Breast epithelium (tissue), 4 donors: ENCODE measurements at places on chromosomes 2 and 18.

DNA sequence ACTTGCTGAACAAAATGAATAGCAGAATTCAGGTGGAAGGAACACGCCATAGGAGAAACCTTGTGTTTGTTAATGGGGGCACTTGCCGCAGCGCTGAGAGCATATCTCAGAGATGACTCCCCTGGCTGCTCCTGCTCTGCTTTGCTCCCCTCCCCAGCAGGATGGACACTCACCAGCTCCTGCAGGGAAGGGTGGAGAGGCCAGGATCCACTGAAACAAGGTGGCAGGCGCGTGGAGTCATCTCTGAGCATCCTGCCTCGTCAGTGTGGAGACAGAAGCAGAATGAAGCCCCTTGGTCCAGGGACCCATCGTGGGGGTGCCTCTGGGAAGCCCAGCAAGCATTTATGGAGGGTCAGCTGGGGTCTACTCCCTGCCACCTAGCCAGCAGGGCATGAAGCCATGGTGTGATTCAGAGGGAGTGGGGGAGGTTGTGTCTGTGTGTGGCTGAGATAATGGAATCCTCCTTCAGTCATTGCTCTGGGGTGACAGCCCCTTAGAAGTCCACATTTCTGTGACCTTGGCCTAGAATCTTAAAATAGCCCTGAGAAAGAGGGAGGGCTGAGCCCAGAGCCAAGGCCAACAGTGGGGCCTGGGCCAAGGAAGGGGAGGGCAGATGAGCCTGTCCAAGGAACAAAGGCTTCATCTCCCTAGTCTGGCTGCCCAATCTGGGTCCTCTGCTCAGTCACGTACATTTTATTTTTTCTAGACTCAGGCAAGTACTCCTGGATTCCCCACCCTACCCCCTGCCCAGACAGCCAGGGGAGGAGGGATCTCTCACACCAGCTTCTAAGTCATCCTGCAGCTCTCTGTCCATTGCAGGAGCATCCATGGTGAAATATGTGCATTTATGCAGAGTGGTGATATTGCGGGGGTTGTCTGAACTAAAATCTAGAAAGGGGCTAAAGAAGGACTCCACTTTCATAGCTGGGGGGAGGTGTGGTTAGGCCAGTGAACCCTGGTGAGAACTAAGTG lies 215.4 kb downstream of the ZBTB7C start:
- H3K27ac ChIP-seq = no peak overlapping the region
- H3K4me3 ChIP-seq = no peak overlapping the region
- no peaks in the 10 kb centered on the region for H3K27me3 ChIP-seq
- no peaks in the 10 kb centered on the region for H3K4me1 ChIP-seq
- no peaks in the 10 kb centered on the region for H3K36me3 ChIP-seq

- DNase-seq = no peak
- no peaks in the 10 kb centered on the region for H3K36me3 ChIP-seq
- no peak overlapping the region for H3K27ac ChIP-seq
- H3K27me3 ChIP-seq = no peaks in the 10 kb centered on the region
- H3K4me3 ChIP-seq = no peak overlapping the region
Observed at GRCh38 chr2:202115479-202115971, 42.5 kb downstream of the KIAA2012 start.

GRCh38 chr2:186497928-186498327 lies 11.9 kb downstream of the ZC3H15 start:
- no peak for DNase-seq
- H3K36me3 ChIP-seq = peaks cover 3% of the 10 kb centered on the region
- H3K4me3 ChIP-seq = no peak overlapping the region
- no peaks in the 10 kb centered on the region for H3K27me3 ChIP-seq
- H3K27ac ChIP-seq = no peak overlapping the region

GRCh38 chr2:80858965-80859364 lies 554.4 kb upstream of the LRRTM1 start:
- H3K36me3 ChIP-seq = no peaks in the 10 kb centered on the region
- no peaks in the 10 kb centered on the region for H3K27me3 ChIP-seq
- no peak overlapping the region for H3K4me3 ChIP-seq
- H3K4me1 ChIP-seq = no peaks in the 10 kb centered on the region
- DNase-seq = no peak

DNA sequence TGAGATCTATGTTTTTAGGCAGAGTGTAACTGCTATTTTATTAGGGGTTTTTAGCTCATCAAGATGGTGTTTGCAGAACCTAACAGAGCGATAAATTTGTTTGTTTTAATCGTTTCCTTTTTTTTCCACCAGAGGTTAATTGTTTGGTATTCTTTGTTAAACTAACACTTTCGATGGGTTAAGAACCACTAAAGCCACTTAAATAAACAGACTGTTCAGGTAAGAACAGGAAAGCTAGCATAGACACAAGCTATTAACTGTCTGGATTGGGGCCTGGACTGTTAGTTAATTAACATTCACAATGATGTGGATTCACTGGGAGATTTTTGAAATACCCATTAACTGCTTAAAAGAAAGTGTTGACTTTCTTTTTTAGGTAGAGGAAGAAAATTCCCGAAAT lies 209.0 kb upstream of the COPS8 start:
- no peaks in the 10 kb centered on the region for H3K36me3 ChIP-seq
- no peak for DNase-seq
- H3K4me1 ChIP-seq = no peaks in the 10 kb centered on the region
- H3K27me3 ChIP-seq = no peaks in the 10 kb centered on the region

DNA sequence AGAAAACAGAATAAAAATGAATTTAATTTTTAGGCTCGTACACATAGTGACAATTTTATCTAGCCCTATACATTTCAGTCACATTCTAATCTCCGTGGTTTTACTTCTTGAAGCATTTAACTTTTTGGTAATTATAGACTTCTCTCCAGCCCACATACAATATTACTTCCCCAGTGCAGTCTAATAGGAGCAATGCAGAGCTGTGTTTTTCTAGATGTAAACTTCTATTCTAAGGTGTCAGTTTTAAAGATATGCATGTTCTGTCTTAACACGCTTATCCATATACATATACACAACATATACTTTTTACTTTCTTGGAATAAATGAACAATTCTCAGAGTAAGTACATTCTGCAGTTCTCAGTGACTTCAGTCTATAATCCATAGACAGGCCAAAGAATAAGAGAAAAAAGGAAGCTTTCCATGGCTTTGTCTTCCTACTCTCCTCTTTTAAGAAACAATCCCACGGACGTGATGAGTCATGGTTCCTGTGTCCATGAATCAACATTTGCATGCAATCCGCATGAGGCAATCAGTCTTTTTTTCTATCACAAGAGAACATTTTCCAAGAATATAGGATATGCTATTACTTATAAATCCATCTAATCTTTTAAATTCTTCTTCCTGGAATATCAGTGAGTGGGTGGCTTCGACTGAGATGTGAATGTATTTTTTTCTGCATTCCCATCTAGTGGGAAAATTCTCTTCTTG lies 42.8 kb downstream of the CCDC102B start:
- H3K36me3 ChIP-seq = no peaks in the 10 kb centered on the region
- no peak for DNase-seq
- H3K27me3 ChIP-seq = no peaks in the 10 kb centered on the region
- no peak overlapping the region for H3K4me3 ChIP-seq
- H3K4me1 ChIP-seq = no peaks in the 10 kb centered on the region

DNA sequence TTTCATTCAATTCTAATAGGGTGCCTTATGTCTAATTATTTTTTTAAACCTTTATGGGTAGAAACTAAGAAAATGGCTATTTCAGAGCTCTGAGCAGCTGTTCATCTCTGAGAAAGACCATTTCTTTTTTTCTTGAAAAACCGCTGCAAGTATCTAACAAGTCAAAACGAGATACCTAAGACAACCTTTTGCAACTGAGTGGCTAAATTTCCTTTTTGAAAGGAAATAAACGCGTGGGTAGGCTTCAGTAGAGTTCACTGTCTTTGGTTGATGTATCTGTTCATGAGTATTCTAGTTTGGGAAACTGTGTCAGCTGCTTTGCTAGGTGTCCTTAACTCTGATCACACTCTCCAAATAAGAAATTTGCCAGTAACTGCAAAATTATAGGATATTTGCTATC lies 104.3 kb upstream of the LINC00305 start:
- no peak for DNase-seq
- H3K4me3 ChIP-seq = no peak overlapping the region
- no peaks in the 10 kb centered on the region for H3K27me3 ChIP-seq
- H3K4me1 ChIP-seq = no peaks in the 10 kb centered on the region

- no peak overlapping the region for H3K27ac ChIP-seq
- no peaks in the 10 kb centered on the region for H3K27me3 ChIP-seq
- no peak for DNase-seq
- no peak overlapping the region for H3K4me3 ChIP-seq
Observed at GRCh38 chr18:36505665-36506064, 208.2 kb downstream of the FHOD3 start.

- no peak overlapping the region for H3K4me3 ChIP-seq
- DNase-seq = no peak
- no peaks in the 10 kb centered on the region for H3K36me3 ChIP-seq
- no peak overlapping the region for H3K27ac ChIP-seq
Observed at GRCh38 chr2:39429746-39430145, 7.3 kb downstream of the MAP4K3 start.

- no peaks in the 10 kb centered on the region for H3K4me1 ChIP-seq
- DNase-seq = no peak
- H3K36me3 ChIP-seq = no peaks in the 10 kb centered on the region
- no peaks in the 10 kb centered on the region for H3K27me3 ChIP-seq
- no peak overlapping the region for H3K27ac ChIP-seq
Observed at GRCh38 chr2:29698216-29698615, 223.2 kb downstream of the ALK start.

- H3K27ac ChIP-seq = no peak overlapping the region
- no peaks in the 10 kb centered on the region for H3K4me1 ChIP-seq
- DNase-seq = no peak
- no peak overlapping the region for H3K4me3 ChIP-seq
- peaks cover 46% of the 10 kb centered on the region for H3K27me3 ChIP-seq
- H3K36me3 ChIP-seq = no peaks in the 10 kb centered on the region
Observed at GRCh38 chr18:79384834-79385233, 10.9 kb upstream of the NFATC1 start.

GRCh38 chr2:10042301-10043161 lies 819 bp upstream of the KLF11 start:
- no peak for DNase-seq
- H3K27ac ChIP-seq = peak overlapping the region; percentile 100
- no peaks in the 10 kb centered on the region for H3K36me3 ChIP-seq
- H3K4me1 ChIP-seq = no peaks in the 10 kb centered on the region

DNA sequence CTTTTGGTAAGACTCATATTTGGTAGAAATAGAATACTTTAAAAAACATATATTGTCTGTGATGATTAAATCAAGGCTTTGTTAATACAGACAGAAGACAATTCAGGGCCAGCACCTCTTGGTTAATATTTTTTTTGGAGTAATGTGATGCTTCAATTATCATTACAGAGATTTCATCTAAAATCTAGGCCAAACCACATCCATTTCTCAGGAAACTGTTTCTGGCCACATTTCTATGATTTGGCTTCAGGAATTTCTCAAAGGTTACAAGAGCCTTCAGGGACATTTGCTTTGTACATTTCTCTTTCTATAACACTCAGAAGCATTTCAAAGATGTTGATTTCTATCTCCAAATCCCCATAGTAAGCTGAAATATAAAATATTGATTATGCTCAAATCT lies 614.9 kb downstream of the LRP1B start:
- H3K27me3 ChIP-seq = no peaks in the 10 kb centered on the region
- H3K4me1 ChIP-seq = no peaks in the 10 kb centered on the region
- H3K36me3 ChIP-seq = no peaks in the 10 kb centered on the region
- DNase-seq = no peak
- no peak overlapping the region for H3K27ac ChIP-seq

- H3K4me3 ChIP-seq = no peak overlapping the region
- H3K27me3 ChIP-seq = no peaks in the 10 kb centered on the region
- peak; percentile 78 for DNase-seq
- H3K27ac ChIP-seq = peak overlapping the region; percentile 57
Observed at GRCh38 chr2:65300134-65300760, 72.6 kb downstream of the ACTR2 start.

DNA sequence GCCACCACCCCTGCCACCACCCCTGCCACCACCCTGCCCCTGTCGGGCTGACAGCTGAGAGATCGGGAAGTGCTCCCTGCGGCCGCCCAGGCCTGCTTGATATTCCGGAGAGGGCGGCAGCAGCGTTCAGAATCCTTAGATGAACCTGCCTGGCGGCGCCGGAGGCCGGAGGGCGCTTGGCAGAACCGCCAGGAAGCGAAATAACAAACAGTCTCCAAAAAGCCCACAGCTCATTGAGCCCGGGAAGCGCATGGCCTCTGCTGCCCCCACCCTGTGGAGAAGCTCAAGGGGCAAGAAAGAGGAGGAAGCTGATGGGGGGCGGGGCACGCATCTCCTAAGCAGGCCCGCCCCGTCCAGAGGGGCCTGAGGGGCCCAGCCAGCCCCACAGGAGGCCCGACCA lies 92.2 kb upstream of the MBOAT2 start:
- no peaks in the 10 kb centered on the region for H3K27me3 ChIP-seq
- no peak for DNase-seq
- no peaks in the 10 kb centered on the region for H3K36me3 ChIP-seq
- peak overlapping the region; percentile 31 for H3K4me3 ChIP-seq

DNA sequence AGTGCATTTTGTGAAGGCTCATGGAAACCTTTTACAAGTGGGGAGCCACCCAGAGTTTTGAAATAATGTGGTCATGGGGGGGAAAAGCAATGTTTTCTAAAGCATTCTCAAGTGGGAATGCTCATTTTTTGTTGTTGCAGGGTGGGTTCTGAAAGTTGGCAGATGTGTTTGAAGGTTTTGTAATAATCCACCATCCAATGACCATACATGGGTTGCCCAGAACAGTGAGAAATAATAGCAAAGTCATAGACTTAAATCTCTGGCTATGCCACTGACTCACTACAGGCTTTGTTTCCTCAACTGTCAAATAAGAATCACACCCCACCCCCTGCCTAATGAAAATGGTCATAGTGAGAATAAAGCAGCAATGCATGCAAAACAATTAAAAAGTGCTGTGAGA lies 2.9 kb downstream of the DSG3 start:
- H3K4me3 ChIP-seq = no peak overlapping the region
- no peak overlapping the region for H3K27ac ChIP-seq
- H3K27me3 ChIP-seq = no peaks in the 10 kb centered on the region

GRCh38 chr18:49127471-49128190 lies 176.9 kb upstream of the SMAD7 start:
- no peaks in the 10 kb centered on the region for H3K27me3 ChIP-seq
- no peak overlapping the region for H3K4me3 ChIP-seq
- no peak overlapping the region for H3K27ac ChIP-seq
- H3K4me1 ChIP-seq = no peaks in the 10 kb centered on the region
- no peak for DNase-seq
- no peaks in the 10 kb centered on the region for H3K36me3 ChIP-seq

DNA sequence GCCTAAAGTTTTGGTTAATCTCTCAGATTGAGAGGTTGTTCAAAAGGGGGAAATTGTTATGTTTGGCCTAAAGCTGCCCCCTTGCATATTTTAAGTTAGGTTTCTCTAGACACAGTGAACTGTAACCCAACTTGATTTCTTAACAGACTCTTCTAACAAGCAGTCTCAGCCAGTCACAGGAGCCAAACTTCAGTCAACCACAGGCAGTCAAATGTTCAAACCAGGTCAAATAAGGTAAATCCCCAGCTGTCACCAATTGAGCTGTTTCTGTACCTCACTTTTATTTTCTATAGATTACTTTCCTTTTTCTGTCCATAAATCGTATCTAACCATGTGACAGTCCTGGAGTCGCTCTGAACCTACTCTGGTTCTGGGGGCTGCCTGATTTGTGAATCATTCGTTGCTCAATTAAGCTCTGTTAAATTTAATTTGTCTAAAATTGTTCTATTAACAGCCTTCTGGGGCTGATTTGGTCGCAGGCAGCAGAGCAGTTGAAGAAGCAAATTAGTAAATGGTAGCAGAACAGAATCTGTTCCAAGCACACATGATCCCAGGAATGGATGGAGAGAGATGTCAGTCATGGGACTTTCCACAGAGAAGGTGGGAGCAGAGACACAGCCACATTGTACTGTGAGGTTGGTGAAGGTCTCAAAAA lies 16.4 kb upstream of the NFU1 start:
- no peak for DNase-seq
- no peaks in the 10 kb centered on the region for H3K27me3 ChIP-seq
- H3K36me3 ChIP-seq = no peaks in the 10 kb centered on the region
